ENCODE measurements at places on chromosomes 6 and 20. TPM values are rescaled to one million over a fixed set of nuclear protein-coding genes. Genes with fewer than 3 reads are reported as not detected.

- no peaks in the 10 kb centered on the region for H3K27me3 ChIP-seq
- DNase-seq, result no peak
- H3K27ac ChIP-seq, result no peak overlapping the region
Measured at GRCh38 chr20:23493172-23493772, 2.4 kb downstream of the CST8 start.

DNA sequence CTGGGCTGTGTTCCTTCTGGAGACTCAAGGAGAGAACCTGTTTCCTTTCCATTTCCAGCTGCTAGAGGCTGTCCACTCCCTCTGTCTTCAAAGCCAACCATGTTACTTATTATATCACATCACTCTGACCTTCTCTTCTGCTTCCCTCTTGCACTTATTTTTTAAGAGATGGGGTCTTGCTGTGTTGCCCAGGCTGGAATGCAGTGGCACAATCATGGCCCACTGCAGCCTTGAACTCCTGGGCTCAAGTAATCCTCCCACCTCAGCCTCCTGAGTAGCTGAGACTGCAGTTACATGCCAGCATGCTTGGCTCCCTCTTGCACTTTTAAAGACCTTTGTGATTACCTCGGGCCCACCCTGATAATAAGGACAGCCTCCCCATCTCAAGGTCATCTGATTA lies 160.0 kb upstream of the DTNBP1 start:
- no peaks in the 10 kb centered on the region for H3K36me3 ChIP-seq
- H3K27me3 ChIP-seq, result no peaks in the 10 kb centered on the region
- DNase-seq, result no peak

- peak overlapping the region; percentile 32 for H3K27ac ChIP-seq
- peaks cover 9% of the 10 kb centered on the region for H3K4me1 ChIP-seq
- peak; percentile 21 for DNase-seq
- no peaks in the 10 kb centered on the region for H3K36me3 ChIP-seq
Measured at GRCh38 chr6:11975353-11975977, 36.6 kb upstream of the HIVEP1 start.

DNA sequence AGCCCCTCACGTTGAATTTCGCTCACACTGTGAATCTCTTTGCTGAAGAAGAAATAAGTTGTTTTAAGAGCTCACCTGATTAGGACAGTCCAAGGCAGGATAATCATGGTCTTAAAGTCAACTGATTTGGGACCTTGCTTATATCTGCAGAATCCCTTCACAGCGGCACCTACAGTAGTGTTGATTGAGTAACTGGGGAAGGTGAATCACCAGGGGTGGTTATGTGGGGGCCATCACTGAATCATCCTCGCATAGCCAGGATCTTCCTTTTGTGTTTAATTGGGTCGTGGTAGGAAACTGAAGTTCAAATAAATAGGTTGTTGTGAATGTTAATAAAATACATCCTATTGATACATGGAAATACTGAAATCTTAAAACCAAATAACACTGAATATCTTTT lies 20.2 kb upstream of the MICA start:
- no peak for DNase-seq
- H3K36me3 ChIP-seq, result no peaks in the 10 kb centered on the region
- peaks cover 5% of the 10 kb centered on the region for H3K27me3 ChIP-seq
- H3K4me1 ChIP-seq, result no peaks in the 10 kb centered on the region

- H3K27ac ChIP-seq, result no peak overlapping the region
- no peak for DNase-seq
- H3K4me1 ChIP-seq, result no peaks in the 10 kb centered on the region
- no peaks in the 10 kb centered on the region for H3K36me3 ChIP-seq
- H3K4me3 ChIP-seq, result no peak overlapping the region
Measured at GRCh38 chr20:2449386-2449785, 21.2 kb downstream of the SNRPB start.

DNA sequence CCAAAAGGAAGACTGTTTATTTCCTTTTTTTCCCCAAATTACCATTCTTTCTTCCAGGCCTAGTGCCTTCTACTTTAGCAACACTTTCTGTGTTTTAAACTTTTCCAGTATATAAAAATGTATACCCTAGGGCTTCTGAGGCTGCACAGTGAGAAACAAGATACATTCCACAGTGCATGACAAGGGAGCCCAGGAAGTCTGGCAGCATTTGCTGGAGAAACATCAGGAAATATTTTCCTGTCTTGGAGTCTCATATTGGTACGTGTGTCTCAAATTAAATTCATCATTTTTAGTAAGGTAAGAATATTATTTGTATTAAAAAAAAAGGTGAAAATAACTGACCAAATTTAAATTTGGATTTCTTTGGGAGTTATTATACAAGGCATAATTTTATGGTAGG lies 662.6 kb downstream of the RFPL4B start:
- H3K4me3 ChIP-seq, result no peak overlapping the region
- no peaks in the 10 kb centered on the region for H3K27me3 ChIP-seq
- H3K27ac ChIP-seq, result no peak overlapping the region
- no peak for DNase-seq
- no peaks in the 10 kb centered on the region for H3K36me3 ChIP-seq

DNA sequence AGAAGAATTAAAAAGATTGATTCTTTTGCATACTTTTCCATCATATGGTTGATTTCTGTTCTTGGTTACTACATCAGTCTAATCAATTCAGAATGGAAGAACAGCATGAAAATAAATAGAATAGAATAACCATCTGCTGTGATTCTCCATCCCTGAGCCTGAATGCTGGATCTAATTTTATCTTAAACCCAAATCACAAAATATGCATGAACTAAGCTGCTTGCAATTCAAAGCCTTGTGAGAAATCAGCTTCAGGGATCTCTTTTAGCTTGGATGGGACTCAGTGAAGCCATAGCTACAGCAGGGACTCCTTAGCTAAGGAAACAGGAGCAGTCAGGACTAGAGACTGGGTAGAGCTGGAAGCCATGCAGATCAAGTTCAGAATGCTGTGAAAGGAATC lies 74.1 kb downstream of the TPBG start:
- no peaks in the 10 kb centered on the region for H3K36me3 ChIP-seq
- H3K4me1 ChIP-seq, result no peaks in the 10 kb centered on the region
- H3K27me3 ChIP-seq, result no peaks in the 10 kb centered on the region
- no peak overlapping the region for H3K27ac ChIP-seq

The TRIM15 gene
- total RNA-seq, result not detected

The WFDC5 gene
- not detected for total RNA-seq

The ARMC2 gene
- total RNA-seq, result 16.4 TPM

The TCF15 gene
- 8.3 TPM for total RNA-seq
